Adrenal gland (tissue), 19 donors: ENCODE measurements at places on chromosomes 5 and 9. TPM values are rescaled to one million over a fixed set of nuclear protein-coding genes. Genes with fewer than 3 reads are reported as not detected.

G3BP1 gene
- 130 TPM for total RNA-seq

MAMDC2 gene
- total RNA-seq: 5.1 TPM

PTGES gene
- 0.12 TPM for total RNA-seq

TMEM252 gene
- not detected for total RNA-seq

ZNF474 gene
- 0.48 TPM for total RNA-seq

PCDH12 gene
- 16.3 TPM for total RNA-seq

FAM221B gene
- total RNA-seq: not detected

CAVIN4 gene
- 0.72 TPM for total RNA-seq

MAPKAP1 gene
- 111 TPM for total RNA-seq

SLC36A3 gene
- total RNA-seq: not detected

EPB41L4A gene
- 7.4 TPM for total RNA-seq

PPP3R2 gene
- total RNA-seq: not detected

PCDHGA10 gene
- 9.0 TPM for total RNA-seq

ROPN1L gene
- 1.0 TPM for total RNA-seq

BSPRY gene
- 2.9 TPM for total RNA-seq

PPP1R26 gene
- 21.7 TPM for total RNA-seq

PCYOX1L gene
- total RNA-seq: 9.8 TPM

FAM120AOS gene
- 43.6 TPM for total RNA-seq

SH3PXD2B gene
- total RNA-seq: 47.8 TPM

NKD2 gene
- 9.6 TPM for total RNA-seq

RNF208 gene
- total RNA-seq: 33.8 TPM

CCL27 gene
- total RNA-seq: not detected

ABO gene
- total RNA-seq: 18.7 TPM

DEPDC1B gene
- 0.87 TPM for total RNA-seq

FOXE1 gene
- not detected for total RNA-seq

OR13C8 gene
- not detected for total RNA-seq

FAM13B gene
- 90.5 TPM for total RNA-seq

ADGRV1 gene
- total RNA-seq: 1,027 TPM

LECT2 gene
- total RNA-seq: not detected

PCDHB10 gene
- 0.26 TPM for total RNA-seq

RNF224 gene
- not detected for total RNA-seq

NELFB gene
- 38.5 TPM for total RNA-seq
